ENCODE measurements at places on chromosomes 16 and 17. TPM values are rescaled to one million over a fixed set of nuclear protein-coding genes. Genes with fewer than 3 reads are reported as not detected.
A peak's percentile ranks its signal among the peaks of the same experiment; 100 is the strongest.

Gene ZDHHC1
- total RNA-seq: 1.8 TPM

Gene CDK3
- total RNA-seq: 5.5 TPM

Gene PMFBP1
- total RNA-seq: 0.99 TPM

Gene MT4
- total RNA-seq: not detected

GRCh38 chr16:51508490-51509212, 357.6 kb upstream of the SALL1 start:
- no peak overlapping the region for H3K27ac ChIP-seq
- DNase-seq: no peak
- H3K27me3 ChIP-seq: no peaks in the 10 kb centered on the region
- H3K4me1 ChIP-seq: no peaks in the 10 kb centered on the region
- H3K36me3 ChIP-seq: no peaks in the 10 kb centered on the region

GRCh38 chr16:75864243-75864642, 138.0 kb upstream of the CPHXL start:
- no peaks in the 10 kb centered on the region for H3K36me3 ChIP-seq
- no peak overlapping the region for H3K27ac ChIP-seq
- H3K27me3 ChIP-seq: no peaks in the 10 kb centered on the region
- no peak for DNase-seq
- no peaks in the 10 kb centered on the region for H3K4me1 ChIP-seq

- no peak for DNase-seq
- H3K36me3 ChIP-seq: peaks cover 63% of the 10 kb centered on the region
- peaks cover 3% of the 10 kb centered on the region for H3K4me1 ChIP-seq
- H3K27me3 ChIP-seq: no peaks in the 10 kb centered on the region
- no peak overlapping the region for H3K4me3 ChIP-seq
- no peak overlapping the region for H3K27ac ChIP-seq
Observed at GRCh38 chr16:24967074-24967473, 48.1 kb downstream of the ARHGAP17 start.

DNA sequence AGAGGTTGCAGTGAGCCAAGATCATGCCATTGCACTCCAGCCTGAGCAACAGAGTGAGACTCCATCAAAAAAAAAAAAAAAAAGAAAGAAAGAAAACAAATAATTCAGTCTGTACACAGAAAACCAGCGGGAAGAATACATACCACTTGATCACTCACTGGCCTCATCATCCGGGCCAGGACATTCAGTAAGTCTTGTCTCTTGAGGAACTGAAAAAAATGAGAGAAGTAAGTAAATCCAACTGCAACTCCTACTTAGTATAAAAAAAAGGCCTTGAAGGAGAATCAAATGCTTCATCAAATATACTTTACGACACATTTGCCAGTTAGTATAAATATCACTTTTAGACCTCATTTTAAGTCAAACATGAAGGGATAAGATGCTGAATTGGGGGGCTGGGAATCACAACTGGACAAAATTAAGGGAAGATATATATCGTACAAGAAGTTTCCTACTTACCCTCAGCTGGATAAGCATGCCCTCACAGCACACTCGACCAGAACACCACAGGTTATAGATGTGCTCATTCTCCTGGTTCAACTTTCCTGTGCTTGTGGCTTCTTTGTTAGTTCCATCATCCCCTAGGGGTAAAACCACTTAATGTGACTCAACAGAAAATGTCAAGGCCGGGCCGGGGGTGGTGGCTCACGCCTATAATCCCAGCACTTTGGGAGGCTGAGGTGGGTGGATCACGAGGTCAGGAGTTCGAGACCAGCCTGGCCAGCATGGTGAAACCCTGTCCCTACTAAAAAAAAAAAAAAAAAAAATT, 12.4 kb downstream of the CCDC47 start:
- H3K27me3 ChIP-seq: no peaks in the 10 kb centered on the region
- H3K4me1 ChIP-seq: peaks cover 3% of the 10 kb centered on the region
- peaks cover 78% of the 10 kb centered on the region for H3K36me3 ChIP-seq
- DNase-seq: no peak
- no peak overlapping the region for H3K27ac ChIP-seq
- H3K4me3 ChIP-seq: no peak overlapping the region

GRCh38 chr17:79294459-79295071, 219.9 kb downstream of the ENGASE start:
- DNase-seq: peak; percentile 63
- H3K36me3 ChIP-seq: no peaks in the 10 kb centered on the region
- H3K27ac ChIP-seq: no peak overlapping the region
- H3K27me3 ChIP-seq: no peaks in the 10 kb centered on the region
- no peak overlapping the region for H3K4me3 ChIP-seq

- H3K4me3 ChIP-seq: no peak overlapping the region
- peaks cover 12% of the 10 kb centered on the region for H3K27me3 ChIP-seq
- H3K36me3 ChIP-seq: no peaks in the 10 kb centered on the region
- peaks cover 8% of the 10 kb centered on the region for H3K4me1 ChIP-seq
Observed at GRCh38 chr16:21274172-21274726, 3.8 kb downstream of the CRYM start.

DNA sequence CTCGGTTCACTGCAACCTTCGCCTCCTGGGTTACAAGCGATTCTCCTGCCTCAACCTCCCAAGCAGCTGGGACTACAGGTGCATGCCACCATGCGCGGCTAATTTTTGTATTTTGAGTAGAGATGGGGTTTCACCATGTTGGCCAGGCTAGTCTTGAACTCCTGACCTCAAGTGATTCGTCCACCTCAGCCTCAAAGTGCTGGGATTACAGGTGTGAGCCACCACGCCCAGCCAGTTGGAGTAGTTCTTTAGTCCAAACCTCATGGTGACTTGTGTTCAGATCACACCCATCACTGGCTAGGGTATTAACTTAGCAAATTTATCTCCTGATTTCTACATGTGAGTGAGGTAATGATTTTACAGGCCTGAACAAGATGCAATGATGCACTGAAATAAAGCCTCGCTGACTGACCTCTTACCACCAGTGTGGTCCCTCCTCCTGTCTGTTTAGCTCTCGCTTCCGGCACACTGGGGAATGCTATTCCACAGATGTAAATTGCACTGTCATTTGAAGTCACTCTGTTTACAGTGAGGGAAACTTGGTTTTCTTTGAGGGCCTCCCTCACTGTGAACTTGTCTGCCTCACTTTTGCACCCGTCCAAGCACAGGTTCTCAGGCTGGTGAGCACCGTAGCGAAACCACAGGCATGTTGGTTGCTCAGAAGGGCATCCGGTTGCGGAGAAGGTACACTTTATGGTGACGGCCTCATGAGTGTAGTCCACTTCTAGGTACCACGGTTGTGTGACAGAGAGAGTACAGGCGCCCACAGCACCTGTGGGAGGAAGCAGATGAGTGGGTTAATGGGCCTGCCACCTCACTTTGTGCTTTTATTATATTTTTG, 5.5 kb downstream of the IGSF6 start:
- no peaks in the 10 kb centered on the region for H3K27me3 ChIP-seq
- no peaks in the 10 kb centered on the region for H3K36me3 ChIP-seq
- peaks cover 43% of the 10 kb centered on the region for H3K4me1 ChIP-seq
- H3K27ac ChIP-seq: peak overlapping the region; percentile 84
- DNase-seq: peak; percentile 86

DNA sequence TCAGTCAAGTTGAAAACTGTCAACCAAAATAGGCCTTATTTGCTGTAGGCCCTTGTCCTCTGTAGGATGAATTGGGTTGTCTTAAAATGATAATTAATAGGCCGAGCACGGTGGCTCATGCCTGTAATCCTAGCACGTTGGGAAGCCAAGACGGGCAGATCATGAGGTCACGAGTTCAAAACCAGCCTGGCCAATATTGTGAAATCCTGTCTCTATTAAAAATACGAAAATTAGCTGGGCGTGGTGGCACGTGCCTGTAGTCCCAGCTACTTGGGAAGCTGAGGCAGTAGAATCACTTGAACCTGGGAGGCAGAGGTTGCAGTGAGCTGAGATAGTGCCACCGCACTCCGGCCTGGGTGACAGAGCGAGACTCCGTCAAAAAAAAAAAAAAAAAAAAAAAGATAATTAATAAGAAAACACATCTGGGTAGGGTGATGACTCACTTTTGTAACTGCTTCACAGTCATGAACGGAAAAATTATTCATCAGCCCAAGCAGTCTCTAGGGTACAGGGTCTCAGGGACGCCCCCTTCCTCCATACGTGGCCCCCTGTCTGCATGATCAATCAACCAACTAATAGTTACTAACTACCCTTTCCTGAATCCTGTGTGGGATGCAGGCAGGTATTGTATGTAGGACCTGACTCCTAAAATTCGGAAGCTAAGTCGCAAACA, 137.0 kb upstream of the RCVRN start:
- no peak for DNase-seq
- H3K4me3 ChIP-seq: no peak overlapping the region
- no peak overlapping the region for H3K27ac ChIP-seq
- H3K27me3 ChIP-seq: no peaks in the 10 kb centered on the region
- H3K4me1 ChIP-seq: peaks cover 38% of the 10 kb centered on the region

- peaks cover 24% of the 10 kb centered on the region for H3K36me3 ChIP-seq
- peak; percentile 40 for DNase-seq
- no peaks in the 10 kb centered on the region for H3K27me3 ChIP-seq
- H3K4me1 ChIP-seq: peaks cover 51% of the 10 kb centered on the region
- H3K4me3 ChIP-seq: no peak overlapping the region
Observed at GRCh38 chr16:4660454-4661007, 32.8 kb upstream of the NUDT16L1 start.

- peak; percentile 76 for DNase-seq
- H3K27ac ChIP-seq: no peak overlapping the region
- no peaks in the 10 kb centered on the region for H3K27me3 ChIP-seq
- peaks cover 11% of the 10 kb centered on the region for H3K4me1 ChIP-seq
Observed at GRCh38 chr17:17354560-17355349, 51.6 kb downstream of the NT5M start.

DNA sequence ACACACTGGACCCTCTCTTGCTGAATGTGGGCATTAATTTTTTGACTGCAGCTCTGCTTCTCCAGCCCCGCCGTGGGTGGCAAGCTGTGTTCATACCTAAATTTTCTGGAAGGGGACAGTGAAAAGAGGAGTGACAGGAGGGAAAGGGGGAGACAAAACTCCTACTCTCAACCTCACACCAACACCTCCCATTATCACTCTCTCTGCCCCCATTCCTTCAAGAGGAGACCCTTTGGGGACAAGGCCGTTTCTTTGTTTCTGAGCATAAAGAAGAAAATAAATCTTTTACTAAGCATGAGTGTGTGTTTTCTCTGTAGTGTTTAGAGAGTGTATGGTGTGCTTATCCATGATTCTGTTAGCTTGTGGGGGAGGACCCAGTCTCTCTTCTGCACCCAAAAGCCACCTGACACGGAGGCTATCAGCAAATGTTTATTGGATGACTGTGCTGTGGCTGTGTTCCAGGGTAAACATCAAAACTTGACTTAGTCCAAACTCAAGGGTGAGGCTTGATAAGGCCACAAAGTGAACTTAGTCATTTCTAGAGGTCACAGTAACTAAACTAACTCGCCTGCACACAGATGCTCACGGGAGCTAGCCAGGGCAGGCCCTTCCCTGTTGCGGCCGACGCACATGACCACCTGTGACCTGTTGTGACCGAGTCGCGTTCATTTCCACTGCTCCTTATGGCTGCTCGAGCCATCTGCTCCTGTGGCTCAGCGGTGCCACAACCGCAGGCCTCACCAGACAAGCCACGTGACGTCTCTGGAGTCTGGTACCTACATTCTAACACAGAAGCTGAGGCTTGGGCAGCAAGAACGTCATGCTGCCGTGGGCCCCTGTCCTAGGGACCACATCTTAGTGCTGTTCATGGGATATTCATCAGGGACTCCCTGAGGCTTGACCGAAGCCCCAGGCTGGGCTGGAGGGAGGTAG, 9.8 kb upstream of the MED11 start:
- H3K36me3 ChIP-seq: peaks cover 46% of the 10 kb centered on the region
- no peaks in the 10 kb centered on the region for H3K27me3 ChIP-seq
- no peak overlapping the region for H3K27ac ChIP-seq
- H3K4me3 ChIP-seq: no peak overlapping the region
- DNase-seq: peak; percentile 63

- H3K27ac ChIP-seq: no peak overlapping the region
- peaks cover 25% of the 10 kb centered on the region for H3K4me1 ChIP-seq
- no peak overlapping the region for H3K4me3 ChIP-seq
- no peaks in the 10 kb centered on the region for H3K36me3 ChIP-seq
- no peak for DNase-seq
Observed at GRCh38 chr17:74274709-74275340, 791 bp downstream of the DNAI2 start.

DNA sequence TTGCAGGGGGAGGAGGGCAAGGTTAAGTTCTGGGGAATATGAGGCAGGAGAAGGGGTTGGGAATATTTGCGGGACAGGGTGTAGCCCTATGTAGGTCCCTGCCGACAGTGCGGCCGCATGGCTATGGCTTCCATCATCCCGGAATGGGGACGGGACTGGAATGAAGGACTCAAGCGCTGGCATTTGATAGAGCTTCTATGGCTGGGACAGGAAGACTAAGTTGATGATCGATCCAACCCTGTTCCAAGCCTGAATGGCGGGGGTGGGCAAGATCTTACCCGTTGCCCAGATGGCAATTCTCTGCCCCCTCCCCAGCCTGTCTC, 47.1 kb downstream of the SRCIN1 start:
- DNase-seq: no peak
- peaks cover 50% of the 10 kb centered on the region for H3K4me1 ChIP-seq
- peak overlapping the region; percentile 55 for H3K4me3 ChIP-seq
- H3K27ac ChIP-seq: no peak overlapping the region
- H3K36me3 ChIP-seq: no peaks in the 10 kb centered on the region

GRCh38 chr16:8867932-8868415, 832 bp downstream of the CARHSP1 start:
- no peaks in the 10 kb centered on the region for H3K27me3 ChIP-seq
- peak overlapping the region; percentile 55 for H3K27ac ChIP-seq
- peaks cover 45% of the 10 kb centered on the region for H3K4me1 ChIP-seq
- no peaks in the 10 kb centered on the region for H3K36me3 ChIP-seq
- peak overlapping the region; percentile 97 for H3K4me3 ChIP-seq

DNA sequence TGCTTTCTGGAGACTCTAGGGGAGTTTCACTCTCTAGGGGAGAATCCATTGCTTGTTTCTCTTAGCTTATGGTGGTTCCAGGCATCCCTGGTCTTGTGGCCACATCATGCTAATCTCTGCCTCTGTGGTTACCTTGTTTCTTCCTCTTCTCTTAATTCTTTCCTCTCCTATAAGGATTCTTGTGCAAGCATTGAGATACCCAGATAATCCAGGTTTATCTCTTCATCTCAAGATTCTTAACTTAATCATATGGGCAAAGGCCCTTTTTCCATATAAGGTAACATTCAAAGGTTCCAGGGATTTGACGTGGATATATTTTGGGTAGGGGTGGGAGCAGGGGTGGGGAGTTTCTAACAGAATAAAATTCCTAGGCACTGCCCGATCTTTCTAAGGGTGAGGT, 32.6 kb downstream of the FAM20A start:
- H3K27ac ChIP-seq: no peak overlapping the region
- no peaks in the 10 kb centered on the region for H3K36me3 ChIP-seq
- no peaks in the 10 kb centered on the region for H3K4me1 ChIP-seq
- H3K27me3 ChIP-seq: no peaks in the 10 kb centered on the region
- DNase-seq: no peak

- peaks cover 4% of the 10 kb centered on the region for H3K36me3 ChIP-seq
- H3K4me1 ChIP-seq: peaks cover 40% of the 10 kb centered on the region
- no peak overlapping the region for H3K4me3 ChIP-seq
- no peaks in the 10 kb centered on the region for H3K27me3 ChIP-seq
- no peak overlapping the region for H3K27ac ChIP-seq
Observed at GRCh38 chr17:10036511-10037061, 131.5 kb upstream of the RCVRN start.

- H3K27me3 ChIP-seq: no peaks in the 10 kb centered on the region
- DNase-seq: no peak
- H3K4me1 ChIP-seq: no peaks in the 10 kb centered on the region
- H3K4me3 ChIP-seq: no peak overlapping the region
Observed at GRCh38 chr17:17576772-17577234, 14.7 kb downstream of the PEMT start.

Data from natural killer cell (primary cell).